NCI-H774 (cell line): ENCODE measurements at places on chromosomes 7 and 10.

DNA sequence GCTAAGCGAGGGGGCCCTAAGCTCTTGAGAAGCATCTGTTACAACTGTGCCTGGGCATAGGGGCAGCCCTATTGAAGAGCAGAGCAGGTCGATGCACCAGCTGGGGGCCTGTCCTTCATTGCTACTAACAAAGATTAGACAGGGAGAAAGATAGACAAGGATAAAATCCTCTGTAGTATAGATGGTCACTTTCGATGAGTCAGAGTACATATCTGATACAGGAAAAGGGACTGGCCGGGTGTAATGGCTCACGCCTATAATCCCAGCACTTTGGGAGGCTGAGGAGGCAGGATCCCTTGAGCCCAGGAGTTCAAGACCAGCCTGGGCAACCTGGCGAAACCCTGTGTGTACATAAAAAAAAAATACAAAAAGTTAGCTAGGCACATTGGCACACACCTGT, 13.6 kb downstream of the OPTN start:
- DNase-seq: no peak

DNA sequence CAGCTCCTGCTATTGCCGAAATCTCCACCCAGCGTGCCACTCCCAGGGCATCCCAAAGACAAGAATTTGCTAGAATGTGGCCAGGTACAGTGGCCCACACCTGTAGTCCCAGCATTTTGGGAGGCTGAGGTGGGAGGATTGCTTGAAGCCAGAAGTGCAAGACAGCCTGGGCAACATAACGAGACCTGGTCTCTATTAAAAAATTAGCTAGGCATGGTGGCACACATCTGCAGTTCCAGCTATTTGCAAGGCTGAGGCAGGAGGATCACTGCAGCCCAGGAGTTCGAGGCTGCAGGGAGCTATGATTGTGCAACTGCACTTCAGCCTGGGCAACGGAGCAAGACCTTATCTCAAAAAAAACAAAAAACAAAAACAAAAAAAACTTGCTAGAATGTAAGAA, 73.3 kb upstream of the LYZL2 start:
- DNase-seq: no peak

DNA sequence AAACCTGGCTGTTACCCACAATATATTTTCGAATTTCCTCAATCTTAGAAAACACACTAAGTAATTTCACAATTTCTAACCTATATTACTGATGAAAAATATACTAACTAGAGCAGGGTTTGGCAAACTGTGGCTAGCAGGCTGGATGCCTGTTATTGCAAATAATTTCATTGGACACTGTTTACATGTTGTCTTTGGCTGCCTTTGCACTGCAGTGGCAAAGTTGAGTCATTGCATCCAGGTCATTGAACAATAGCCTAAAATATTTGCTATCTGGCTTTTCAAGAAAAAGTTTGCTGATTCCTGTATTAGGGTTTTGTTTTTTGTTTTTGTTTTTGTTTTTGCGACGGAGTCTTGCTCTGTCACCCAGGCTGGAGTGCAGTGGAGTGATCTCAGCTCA, 47.2 kb downstream of the KIF11 start:
- no peak for DNase-seq

DNA sequence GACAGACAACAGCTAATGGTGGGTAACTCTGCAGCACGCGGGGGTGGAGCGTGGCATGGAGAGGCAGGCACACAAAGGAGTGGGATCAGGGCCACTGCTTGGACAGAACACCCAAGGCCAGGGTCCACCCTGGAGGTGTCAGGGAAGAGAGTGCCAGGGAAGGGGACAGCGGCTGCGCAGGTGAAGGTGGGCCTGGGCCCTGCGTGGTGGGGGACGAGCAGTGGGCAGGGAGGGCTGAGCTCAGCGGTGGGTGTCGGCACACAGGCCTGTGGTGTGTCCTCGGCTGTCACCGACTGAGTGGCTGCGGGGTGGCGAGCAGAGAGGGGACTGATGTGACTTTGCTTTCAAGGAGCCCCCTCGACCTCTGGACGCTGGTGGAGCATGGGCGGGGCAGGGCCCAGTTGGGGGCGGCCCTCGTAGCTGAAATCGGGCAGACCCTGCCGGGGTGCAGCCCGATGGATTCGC, 8.4 kb upstream of the SCART1 start:
- no peak for DNase-seq

DNA sequence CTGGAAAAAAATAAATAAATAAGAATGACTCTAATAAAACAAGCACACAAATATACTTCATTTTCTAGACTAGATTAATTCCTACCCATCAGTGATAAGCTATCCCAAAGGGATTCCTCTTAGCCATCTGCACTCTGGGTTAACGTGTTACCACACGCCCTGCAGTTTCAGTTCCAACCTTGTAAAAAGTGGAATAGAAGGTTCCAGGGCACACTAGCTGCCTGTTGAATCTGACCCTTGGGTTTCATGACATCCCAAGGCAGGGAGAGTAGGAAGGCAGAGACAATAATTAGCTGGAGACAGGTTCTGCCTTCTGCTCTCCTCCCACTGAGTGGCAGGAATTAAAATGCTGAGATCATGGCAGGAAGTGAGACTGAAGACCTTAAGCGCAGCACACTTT, 33.5 kb downstream of the SLC37A3 start:
- no peak for DNase-seq

GRCh38 chr7:1460821-1461645, 1.8 kb upstream of the MICALL2 start:
- DNase-seq: no peak

DNA sequence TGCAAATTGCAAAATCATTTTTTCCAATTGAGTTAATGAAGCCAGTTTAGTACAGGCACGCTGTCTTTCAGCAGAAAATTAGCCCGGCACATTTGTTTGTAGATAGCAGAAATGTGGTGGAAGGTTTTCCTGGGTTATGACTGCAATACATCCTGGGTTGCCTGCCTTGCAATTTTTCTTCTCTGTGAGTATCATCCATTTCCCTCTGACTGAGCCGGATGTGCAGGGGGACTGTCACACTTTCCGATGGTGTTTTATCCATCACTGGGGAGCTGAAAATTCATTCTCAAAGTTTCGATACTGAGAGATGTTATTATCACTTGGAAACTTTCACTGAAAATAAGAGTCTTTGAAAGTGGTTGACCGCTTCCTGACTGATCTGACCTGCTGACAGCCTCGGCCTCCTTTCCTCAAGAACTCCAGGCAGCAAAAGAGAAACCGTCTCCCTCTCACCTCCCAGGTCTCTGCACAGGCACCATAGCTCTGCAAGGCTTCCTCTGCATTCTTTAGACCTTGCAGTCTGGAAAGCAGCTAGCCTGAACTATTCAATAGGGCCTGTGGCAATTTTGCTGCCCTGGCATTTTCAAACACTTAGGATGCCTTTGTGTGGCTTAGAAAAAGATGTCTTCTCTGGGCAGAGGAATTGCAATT, 320.8 kb upstream of the NRP1 start:
- DNase-seq: no peak

GRCh38 chr7:26091933-26092332, 60.1 kb upstream of the NFE2L3 start:
- no peak for DNase-seq

GRCh38 chr10:105674448-105674847, 1033.4 kb downstream of the SORCS3 start:
- DNase-seq: no peak

DNA sequence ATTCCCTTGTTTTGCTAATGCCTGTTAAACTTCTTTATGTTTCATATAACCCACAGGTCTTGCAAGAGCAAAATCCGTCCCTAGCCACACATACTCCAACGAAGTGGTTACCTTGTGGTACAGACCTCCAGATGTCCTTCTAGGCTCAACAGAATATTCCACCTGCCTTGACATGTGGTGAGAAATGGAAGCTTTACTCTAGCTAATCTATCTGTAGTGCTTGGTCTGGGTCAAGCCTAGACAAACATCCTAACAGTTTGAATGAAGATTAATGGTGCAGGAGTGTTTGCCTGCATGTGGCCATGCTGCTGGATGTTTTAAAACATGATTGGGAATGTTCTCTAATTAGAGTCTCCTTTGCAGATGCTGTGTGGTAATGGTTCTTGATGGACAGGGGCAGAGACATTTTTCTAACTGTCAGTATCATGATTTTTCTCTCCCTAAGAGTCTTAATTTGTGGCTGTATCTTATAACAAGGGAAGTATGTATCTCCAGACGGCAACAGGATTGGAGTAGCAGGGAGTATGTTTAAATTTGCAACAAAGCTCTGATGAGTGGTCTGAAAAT, 308.5 kb upstream of the FZD1 start:
- peak; percentile 92 for DNase-seq

DNA sequence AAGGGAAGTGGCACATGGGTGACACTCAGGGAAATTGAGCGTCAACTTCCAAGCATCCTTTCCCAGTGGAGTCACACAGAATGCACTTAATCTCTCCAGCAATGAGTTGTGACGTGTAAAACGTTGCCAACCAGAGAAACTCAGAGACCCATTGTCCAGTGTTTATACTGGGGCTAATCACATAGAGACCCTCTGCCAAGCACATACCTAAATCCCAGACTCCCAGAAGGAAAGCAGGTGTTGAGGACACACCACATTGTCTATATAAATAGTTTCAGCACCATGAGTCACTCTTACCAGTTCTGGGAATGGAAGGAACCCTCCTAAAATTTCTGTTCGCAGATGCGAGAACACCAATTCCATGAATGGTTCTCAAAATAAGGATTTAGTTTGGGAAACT, 76.4 kb upstream of the BET1 start:
- DNase-seq: no peak

DNA sequence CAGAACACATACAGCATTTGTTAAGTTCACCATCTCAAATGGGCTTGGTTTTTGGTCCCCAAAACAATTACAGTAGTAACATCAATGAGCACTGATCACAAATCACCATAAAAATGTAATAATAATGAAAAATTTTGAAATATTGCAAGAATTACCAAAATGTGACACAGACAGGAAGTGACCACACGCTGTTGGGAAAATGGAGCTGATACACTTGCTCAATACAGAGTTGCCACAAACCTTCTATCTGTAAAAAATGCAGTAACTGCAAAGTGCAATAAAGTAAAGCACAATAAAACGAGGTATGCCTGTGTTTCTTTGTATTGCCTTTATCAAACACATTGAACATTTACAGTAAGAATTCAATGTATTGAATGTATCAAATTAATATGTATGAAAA, 262.7 kb downstream of the CTNNA3 start:
- DNase-seq: no peak

DNA sequence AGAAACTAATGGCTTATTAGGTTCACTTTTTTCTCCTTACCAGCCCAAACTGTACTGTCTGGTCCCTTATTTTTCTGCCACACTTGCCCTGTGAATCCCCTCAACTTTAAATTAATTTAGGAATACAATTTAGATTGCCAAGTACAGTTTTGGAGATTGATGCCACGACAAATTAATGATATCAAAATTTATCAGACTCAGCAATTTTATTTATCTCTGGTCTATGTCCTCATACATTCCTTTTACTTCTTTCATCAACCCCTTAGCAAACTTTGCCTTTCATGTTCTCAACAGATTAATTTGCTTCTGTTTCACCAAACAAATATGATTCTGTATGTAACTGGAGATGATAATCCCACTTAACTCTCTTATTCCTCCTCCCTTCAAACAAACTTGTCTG, 38.2 kb downstream of the SHOC2 start:
- DNase-seq: no peak

DNA sequence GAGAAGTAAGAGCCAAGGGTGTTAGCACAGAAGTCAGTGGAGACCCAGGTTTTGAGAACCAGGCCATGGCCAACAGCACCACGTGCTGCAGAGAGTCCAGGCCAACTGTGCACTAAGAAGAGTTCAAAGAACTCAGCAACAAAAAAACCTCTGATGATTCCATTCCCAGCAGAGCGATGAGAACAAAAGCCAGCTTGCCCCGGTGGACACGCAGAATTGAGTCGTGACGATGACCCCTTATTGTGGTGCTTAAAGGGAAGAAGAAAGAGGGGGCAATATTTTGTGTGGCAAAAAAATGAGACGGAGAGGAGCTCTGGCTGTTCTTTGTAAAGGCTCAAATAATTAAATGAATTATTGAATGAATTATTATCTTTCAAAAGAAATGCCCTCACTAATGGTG, 468.3 kb upstream of the AUTS2 start:
- no peak for DNase-seq

DNA sequence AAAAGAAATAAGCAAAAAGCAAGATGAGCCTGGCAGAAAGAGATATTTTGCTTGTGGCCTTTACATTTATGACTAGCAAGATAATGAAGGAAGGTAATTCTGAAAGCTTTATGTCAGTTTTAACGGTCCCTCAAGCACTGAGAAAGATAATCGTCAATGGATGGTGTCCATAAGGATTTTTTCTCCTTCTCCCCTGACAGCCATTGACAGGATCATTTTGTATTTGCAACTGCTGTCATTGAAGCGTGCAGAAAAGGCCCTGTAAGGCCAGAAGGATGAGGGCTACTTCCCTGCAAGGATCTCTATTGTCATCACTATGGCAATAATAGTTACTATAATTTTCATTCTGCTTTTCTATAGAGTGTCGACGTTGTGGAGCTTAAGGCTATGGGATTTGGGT, 994 bp upstream of the LRGUK start:
- DNase-seq: no peak

DNA sequence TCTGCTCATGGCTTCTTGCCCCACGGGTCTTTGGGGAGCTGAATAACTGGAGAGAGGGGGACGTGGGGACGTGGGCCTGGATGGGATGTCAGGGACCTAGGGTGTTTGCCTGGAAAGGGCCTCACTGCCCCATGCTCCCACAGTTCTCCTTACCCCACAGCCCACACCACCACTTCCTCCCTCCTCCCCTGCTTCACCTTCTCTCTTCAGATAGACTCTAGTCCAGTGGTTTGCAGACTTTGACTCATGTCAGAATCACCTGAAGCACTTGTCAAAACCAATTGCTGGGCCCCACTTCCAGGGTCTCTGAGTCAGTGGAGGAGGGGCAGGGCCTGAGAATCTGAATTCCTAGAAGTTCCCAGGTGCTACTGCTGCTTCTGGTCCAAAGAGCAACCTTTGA, 327.4 kb downstream of the RPS24 start:
- DNase-seq: no peak

DNA sequence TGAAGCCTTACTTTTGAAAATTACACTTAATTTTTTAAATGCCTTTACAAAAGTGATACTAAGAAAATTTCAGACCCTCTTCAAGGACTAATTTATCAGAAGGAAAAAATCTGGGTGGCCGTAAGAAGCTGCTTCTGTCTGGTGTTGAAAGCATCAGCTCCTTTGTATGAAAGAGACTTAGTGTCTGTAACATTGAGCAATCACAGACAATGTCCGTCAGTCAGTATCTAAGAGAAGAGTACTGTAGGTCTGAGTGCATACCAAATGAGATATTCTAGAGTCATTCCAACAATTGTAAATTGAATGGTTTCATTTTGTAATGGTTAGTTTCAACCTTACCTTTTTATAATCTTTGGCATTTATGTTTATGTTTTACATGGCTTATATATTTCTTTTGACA, 11.1 kb upstream of the MDFIC start:
- no peak for DNase-seq

- no peak for DNase-seq
Measured at GRCh38 chr7:5428478-5429252, 5.0 kb upstream of the TNRC18 start.

DNA sequence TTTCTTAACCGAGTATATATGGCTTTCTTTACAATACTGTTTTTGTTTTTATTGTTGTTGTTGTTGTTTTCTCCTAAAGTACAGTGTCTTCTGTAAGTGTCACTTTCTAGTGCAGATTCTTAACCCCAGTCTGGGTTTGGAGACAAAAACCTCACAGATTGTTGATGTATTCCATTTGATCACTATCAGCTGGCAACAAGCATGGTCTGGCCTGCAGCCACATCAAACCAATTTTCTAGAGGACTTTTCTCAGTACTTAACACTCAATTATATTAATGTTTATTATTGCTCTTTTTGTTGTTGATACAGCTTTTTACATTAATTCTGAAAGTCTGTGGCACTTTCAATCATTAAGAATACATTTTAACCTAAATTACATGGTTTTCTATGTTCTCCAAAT, 17.1 kb downstream of the LRRN3 start:
- peak; percentile 33 for DNase-seq
